Upper lobe of right lung (tissue), 1 donor: ENCODE measurements at places on chromosomes 2 and 18.

DNA sequence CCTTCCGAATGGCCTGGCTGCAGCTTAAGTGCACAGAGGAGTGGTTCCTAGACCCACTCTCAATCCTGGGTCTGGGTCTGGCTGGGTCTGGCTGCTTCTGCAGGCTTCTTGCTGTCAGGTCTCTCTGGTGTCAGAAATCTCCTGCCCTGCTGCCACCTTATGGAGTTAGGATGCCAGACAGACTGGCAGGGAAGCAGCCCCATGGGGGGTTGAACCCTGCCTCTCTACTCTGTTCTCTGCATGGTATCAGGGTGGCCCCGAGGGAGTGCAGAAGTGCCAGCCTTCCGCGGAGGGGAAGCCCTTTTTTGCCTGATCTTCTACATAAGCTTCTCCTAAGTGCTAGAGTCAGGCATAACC is 89.4 kb downstream of the ZCCHC2 start:
- DNase-seq, result no peak

DNA sequence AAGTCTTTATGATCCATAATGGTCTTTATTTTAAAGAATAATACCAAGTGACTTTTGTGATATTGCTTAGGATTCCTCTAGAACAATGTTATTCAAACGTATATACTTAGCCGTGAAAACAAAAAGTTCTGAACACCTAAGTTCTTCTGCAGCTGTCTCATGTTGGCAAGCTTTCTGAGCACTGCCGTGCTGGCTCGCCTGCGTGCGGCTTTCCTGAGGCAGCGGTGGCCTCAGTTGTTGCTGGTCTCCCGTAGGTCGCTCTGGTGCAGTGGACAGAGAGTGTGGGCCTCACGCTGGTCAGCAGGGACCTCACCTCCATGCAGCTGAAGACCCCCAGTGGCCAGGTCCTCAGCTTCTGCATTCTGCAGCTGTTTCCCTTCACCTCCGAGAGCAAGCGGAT is 66.8 kb upstream of the NFATC1 start:
- no peak for DNase-seq

DNA sequence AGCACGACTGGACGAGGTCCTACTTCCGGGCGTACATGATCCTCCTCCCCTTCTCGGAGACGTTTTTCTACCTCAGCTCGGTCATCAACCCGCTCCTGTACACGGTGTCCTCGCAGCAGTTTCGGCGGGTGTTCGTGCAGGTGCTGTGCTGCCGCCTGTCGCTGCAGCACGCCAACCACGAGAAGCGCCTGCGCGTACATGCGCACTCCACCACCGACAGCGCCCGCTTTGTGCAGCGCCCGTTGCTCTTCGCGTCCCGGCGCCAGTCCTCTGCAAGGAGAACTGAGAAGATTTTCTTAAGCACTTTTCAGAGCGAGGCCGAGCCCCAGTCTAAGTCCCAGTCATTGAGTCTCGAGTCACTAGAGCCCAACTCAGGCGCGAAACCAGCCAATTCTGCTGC is 24.8 kb downstream of the LYPD1 start:
- peak; percentile 63 for DNase-seq

GRCh38 chr18:8948471-8949149 is 153.9 kb upstream of the NDUFV2 start:
- no peak for DNase-seq

GRCh38 chr2:204197336-204198005 is 260.9 kb downstream of the ICOS start:
- no peak for DNase-seq

DNA sequence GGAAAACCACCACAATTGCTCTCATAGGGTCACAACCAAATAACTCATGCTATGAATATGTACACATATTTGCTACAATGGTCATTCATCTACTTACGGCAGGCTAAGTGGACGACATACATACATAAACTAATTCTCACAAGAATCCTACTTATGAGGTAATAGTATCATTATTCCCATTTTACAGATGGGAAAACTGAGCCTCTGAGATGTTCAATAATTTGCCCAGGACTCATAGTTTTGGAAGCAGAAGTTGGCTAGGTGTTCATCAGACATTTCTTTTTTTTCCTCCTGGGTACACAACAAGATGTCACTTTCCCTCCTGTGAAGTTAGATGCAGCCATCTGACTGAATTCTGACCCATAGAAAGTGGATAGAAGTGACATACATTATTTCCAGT is 89.0 kb upstream of the PKDCC start:
- no peak for DNase-seq

GRCh38 chr2:17765398-17765797 is 11.5 kb downstream of the GEN1 start:
- no peak for DNase-seq

GRCh38 chr2:72993147-72993932 is 76.0 kb downstream of the EMX1 start:
- peak; percentile 62 for DNase-seq

GRCh38 chr2:68774569-68775271 is 40.1 kb downstream of the ARHGAP25 start:
- peak; percentile 85 for DNase-seq

GRCh38 chr2:233358335-233358734 is 4.0 kb downstream of the DGKD start:
- DNase-seq, result no peak

GRCh38 chr2:235135990-235136561 is 184.3 kb downstream of the SH3BP4 start:
- peak; percentile 85 for DNase-seq

GRCh38 chr2:14577843-14578242 is 54.7 kb upstream of the LRATD1 start:
- no peak for DNase-seq
